ENCODE measurements at places on chromosomes 1 and 21.

DNA sequence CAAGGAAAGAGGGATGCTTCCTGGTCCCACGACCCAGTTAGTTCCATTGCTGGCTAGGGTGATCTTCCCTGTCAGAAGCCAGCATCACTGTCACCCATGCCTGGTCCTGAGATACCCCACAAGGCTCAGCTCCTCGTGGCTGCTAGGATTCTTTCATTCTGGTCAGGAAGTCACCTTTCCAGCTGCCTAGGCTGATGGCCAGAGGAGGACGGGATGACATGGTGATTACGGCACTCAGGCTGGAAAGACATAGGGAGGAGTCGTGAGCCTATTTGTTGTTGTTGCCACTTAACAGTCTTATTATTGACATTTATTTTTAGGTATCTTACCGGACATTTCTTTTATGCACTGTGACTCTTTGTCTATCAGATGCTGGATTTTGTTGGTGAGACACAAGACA is 20.0 kb upstream of the MAPKAPK2 start:
- no peak for DNase-seq

- no peak for DNase-seq
Observed at GRCh38 chr1:36471830-36472641, 7.9 kb upstream of the MRPS15 start.

DNA sequence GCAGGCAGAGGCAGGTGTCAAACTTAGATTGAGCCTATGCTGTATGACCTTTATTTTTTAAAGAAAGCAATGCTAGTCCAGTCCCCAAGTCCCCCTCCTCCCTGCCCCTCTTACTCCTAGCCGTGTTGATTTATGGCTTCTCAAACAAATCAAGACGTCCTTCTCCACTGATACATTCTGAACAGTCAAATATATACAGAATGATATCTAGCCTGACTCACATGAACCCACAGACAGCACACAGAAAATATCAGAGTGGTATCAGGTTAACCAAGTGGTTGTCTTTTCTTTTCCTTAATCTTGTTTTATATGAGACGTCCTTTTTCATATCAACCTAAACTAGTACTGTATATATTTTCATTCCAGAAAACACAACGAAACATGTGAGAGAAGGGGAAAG is 13.4 kb downstream of the DAB1 start:
- no peak for DNase-seq

- no peak for DNase-seq
Observed at GRCh38 chr1:246678816-246679793, 45.1 kb upstream of the SCCPDH start.

DNA sequence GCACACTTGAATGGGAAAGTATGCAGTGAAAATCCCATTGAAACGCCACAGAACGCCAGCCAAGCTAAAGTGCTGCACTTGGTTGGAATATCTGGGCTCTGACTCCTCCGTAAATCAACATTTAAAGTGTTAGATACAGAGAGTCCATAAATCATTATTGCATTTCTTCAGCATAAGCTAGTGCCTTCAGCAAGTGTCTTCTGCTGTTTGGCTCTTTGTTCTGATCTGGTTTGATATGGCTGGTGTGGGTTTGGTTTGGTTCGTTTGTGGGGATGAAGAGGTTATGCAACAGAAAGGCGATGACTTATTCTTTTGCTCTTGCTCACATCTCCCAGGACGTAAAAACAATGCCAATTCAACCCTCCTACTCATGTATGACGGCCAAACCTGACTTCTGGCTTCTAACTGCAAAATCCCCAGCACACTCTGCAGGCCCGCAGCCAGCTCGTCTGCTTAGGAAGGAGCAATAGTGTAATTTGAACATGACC is 121.8 kb upstream of the ERG start:
- no peak for DNase-seq

GRCh38 chr1:89802051-89802450 is 18.8 kb upstream of the LRRC8D start:
- DNase-seq, result no peak

DNA sequence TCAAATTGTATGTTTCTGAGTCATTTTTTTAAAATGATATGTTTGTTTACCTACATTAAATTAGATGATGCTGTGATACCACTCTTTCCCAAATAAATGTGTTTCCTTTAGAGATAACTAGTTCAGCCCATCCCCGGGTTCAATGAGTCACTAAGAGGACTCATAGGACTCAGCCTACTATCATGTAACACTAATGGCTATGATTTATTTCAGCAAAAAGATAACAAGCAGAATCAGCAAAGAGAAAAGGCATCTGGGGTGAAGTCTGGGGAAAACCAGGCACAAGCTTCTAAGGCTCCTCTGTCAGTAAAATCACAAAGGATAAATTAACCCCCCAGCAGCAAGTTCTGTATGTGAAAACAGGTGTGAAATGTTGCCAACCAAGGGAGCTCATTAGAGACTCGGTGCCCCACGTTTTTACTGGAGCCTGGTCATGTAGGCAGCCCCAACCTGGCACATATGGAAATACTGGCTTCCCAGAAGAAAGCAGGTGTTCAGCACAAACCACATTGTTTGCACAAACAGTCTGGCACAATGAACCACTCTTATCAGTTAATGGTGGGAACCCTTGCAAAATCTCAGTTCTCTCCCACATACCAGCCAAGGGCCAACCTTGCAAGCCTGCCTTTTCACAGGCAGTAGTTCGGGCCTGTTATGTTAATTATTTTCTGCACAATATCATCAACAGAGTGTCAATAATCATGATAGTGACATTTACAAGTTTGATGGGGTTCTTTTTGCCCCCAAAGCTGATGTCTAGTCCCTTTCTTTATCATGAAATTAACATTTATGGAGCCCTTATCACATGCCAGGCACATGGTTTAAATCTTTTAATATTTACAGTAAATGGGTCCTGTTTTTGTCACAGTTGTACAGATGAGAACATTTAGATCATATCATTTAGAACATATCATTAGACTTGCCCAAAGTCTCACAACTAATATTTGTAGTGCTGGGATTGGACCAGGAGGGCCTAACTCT is 23.1 kb upstream of the CNN3 start:
- peak; percentile 70 for DNase-seq

GRCh38 chr1:5119366-5120234 is 465.2 kb downstream of the AJAP1 start:
- no peak for DNase-seq

DNA sequence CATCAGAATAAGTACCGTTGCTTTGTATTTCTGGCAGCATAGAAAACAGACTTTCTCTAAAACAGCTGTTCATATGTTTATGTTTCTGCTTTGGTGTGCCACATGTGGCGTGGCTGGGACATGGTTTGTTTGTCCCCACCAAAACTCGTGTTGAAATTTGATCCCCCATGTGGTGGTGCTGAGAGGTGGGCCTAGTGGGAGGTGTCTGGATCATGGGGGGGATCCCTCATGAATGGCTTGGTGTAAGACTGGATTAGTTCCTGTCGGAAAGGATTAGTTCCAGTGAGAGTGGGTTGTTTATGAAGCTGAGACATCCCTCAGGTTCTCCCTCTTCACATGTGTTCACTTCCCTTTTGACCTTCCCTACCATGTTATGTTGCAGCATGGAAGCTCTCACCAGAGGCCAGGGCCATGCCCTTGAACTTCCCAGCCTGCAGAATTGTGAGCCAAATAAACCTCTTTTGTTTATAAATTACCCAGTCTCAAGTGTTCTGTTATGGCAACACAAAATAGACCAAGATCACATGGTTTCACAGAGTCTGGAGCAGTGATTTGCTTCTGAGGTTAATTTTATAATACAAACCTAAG is 17.9 kb upstream of the H3-3A start:
- DNase-seq, result no peak

GRCh38 chr1:156896490-156897033 is 3.0 kb downstream of the PEAR1 start:
- DNase-seq, result peak; percentile 99

GRCh38 chr1:230149751-230150584 is 82.9 kb downstream of the GALNT2 start:
- no peak for DNase-seq

GRCh38 chr1:207282496-207283380 is 38.7 kb upstream of the CD55 start:
- DNase-seq, result peak; percentile 37

DNA sequence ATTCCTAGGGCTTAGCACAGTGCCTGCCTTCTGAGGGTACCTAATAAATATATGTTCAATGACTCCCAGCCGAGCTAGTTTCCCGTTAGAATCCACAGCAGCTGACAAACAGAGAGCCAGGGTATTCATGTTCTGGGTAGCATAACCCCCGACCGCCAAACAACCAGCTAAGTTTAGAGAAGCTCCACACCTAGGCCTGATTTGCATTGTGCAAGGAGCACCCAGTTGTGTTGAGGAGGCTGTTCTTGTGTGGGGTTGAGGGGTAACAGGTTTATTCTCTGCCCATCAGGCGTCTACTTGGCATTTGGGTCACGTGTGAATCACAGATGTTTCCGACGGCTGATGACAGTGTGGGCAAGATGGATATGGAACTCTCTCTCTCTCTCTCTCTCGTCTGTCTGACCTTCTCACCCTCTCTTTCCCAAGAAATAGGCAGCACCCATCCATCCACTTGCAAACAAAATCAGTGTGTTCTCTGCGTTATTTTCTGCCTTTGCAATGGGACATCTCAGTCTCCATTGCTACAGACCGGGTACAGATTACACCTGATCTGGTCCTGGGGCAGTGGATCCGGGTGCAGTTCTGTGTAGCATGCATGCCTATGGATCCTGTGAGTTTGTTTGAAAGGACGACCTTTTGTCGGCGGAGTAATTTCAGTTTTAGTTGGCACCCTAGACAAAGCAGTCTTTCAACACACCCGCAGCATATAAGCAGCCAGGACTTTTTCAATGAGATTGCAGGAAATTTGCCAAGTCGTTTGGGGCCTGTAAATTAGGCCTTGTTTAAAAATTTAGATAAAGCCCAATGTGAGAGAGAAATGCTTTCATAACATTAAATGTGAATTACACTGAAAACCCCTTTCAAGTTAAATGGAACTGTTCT is 29.4 kb downstream of the KAZN start:
- DNase-seq, result no peak

- no peak for DNase-seq
Observed at GRCh38 chr1:168861421-168862004, 132.5 kb upstream of the DPT start.

DNA sequence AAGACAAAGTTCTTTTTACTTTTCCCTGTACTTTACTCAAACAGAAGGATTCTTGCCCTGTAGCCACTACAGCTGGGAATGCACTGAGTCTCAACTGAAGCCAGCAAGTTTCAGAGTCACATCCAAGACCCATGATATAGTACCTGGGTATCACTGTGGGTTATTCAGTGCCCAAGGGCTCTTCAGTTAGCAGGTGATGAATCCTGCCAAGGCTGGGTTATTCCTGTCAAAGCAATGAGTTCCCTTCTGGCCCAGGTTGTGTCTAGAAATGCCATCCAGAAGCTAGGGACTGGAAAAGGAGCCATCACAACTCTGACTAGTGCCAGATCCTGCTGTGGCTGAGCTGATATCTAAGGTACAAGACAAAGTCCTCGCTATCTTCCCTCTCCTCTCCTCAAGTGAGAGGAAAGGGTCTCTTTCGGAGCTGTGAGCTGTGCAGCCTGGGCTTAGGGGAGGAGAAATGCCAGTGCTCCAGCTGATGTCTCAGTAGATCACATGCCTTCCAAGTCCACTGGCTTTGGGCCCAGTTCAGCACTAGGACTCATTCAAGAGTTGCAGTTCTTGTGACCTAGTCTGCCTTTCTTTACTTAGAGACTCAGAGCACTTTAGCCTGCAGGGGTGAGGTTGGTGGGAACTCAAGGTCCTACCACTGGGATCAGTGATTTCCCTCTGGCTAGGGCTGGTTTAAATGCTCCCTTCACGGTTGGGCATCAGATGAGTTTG is 369.4 kb downstream of the TBX15 start:
- DNase-seq, result no peak

DNA sequence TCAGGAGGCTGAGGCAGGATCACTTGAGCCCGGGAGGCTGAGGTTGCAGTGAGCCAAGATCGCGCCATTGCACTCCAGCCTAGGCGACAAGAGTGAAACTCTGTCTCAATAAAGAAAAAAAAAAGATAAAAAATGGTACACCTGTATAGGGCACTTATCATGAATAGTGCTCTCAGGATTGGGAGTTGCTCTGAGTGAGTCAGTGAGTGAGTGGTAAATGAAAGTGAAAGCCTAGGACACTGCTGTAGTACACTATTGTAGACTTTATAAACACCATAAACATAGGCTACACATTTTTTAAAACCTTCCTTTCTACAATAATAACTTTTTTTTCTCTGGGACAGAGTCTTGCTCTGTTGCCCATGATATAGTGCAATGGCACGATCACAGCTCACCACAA is 16.8 kb downstream of the PHTF1 start:
- peak; percentile 27 for DNase-seq

- peak; percentile 73 for DNase-seq
Observed at GRCh38 chr1:211135342-211135950, 1.5 kb upstream of the KCNH1 start.

DNA sequence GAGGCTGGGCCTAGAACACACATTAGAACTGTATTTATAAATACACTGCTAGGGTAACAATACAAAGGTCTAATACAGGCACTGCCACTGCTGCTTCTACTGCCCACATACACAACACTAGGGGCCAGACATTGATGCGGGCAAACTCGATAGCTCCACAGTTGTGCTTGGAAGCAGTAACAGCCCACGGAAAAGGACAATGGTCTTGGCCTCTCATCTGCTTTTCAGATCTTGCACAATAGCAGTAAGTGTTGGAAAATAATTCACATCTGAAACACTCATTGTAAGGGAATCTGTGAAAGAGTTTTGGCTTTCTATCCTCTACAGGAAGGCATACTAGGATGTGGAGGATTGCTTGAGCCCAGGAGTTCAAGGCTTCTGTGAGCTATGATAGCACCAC is 6.9 kb upstream of the SPOCD1 start:
- DNase-seq, result no peak

DNA sequence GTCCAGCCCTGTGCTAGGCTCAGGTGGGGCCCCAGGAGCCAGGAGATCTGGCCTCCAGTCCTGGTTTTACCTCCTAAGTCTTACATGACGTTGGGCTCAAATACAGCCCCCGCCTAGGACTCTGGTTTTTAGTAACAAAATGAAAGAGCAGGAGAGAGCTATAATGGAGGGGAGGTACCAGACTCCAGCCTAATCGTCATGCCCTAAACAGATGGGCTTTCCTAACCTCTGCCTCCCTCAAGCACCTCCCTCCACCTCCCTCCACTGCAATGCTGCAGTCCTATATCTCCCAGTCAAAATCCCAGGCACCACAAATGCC is 28.6 kb downstream of the TTC39A start:
- DNase-seq, result no peak

GRCh38 chr1:115237507-115237906 is 100.5 kb downstream of the NGF start:
- DNase-seq, result peak; percentile 78

- no peak for DNase-seq
Observed at GRCh38 chr21:44958471-44959191, 18.8 kb downstream of the SLX9 start.

- DNase-seq, result peak; percentile 36
Observed at GRCh38 chr1:160777486-160778089, 18.4 kb upstream of the LY9 start.

GRCh38 chr21:24895885-24896734 is 711.2 kb downstream of the MRPL39 start:
- DNase-seq, result peak; percentile 48

GRCh38 chr1:6270401-6270800 is 9.5 kb upstream of the GPR153 start:
- DNase-seq, result no peak

- DNase-seq, result no peak
Observed at GRCh38 chr1:221497046-221497445, 244.8 kb downstream of the DUSP10 start.

- peak; percentile 1 for DNase-seq
Observed at GRCh38 chr21:22711636-22712035, 1713.4 kb downstream of the NCAM2 start.

- no peak for DNase-seq
Observed at GRCh38 chr1:56877973-56878372, 23.4 kb downstream of the C8A start.

Data from ELR (cell line).